ENCODE measurements at places on chromosomes 7 and 10.

GRCh38 chr10:14698111-14698828, 76.4 kb downstream of the FAM107B start:
- no peak for DNase-seq

- DNase-seq = no peak
Observed at GRCh38 chr7:132516042-132516840, 60.0 kb downstream of the PLXNA4 start.

- no peak for DNase-seq
Observed at GRCh38 chr7:83574616-83575015, 74.3 kb downstream of the SEMA3E start.

DNA sequence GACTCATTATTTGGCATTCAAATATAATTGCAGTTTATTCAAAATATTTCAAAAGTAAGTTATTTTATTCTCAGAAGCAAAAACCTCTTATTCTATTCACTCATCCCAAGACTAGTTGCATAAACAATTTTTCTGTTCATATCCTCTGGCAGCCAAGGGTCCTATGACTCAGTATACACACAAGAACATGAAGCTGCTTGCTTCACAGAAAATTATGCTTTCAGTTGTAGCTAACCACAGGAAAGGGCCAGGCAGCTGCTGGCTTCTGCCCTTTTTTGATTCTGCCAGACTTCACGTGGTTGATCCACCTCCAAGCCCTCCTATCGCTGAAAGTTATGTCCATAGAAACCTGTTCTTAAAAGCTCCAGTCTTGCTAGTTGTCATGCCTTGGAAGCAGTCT, 108.8 kb downstream of the ABCA13 start:
- no peak for DNase-seq

DNA sequence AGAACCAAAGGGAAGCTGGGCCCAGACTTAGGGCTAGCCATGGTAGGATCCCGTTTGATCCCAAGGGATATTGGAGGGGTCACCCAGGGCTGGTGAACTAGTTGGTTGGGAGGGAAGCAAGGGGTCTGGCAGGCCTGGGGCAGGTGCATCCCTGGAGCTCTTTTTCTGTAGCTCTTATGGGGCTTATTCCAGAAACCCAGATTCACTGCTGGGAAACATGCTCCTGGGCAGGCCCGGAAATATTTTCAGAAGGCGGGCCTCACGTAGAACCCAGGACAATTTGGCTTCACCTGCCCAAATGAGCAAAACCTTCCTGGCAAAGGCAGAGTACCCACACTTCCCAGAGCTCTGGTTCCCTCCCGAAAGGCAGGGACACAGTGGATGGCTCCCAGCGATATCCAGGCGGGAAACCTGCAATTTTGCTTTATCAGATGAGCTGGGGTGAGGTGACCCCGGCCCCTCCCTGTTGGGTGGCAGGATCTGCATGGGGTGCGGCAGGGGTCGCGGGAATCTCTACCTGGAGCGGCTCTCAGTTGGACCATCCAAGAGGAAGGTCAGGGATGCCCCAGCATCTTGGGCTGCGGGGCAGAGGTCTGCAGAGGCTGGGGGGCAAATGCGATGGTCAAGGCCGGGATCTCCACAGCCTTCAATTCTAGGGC, 533.9 kb downstream of the TCERG1L start:
- DNase-seq = no peak

- no peak for DNase-seq
Observed at GRCh38 chr10:11298116-11298515, 280.4 kb downstream of the CELF2 start.

GRCh38 chr10:44881649-44882048, 29.5 kb upstream of the TMEM72 start:
- no peak for DNase-seq

DNA sequence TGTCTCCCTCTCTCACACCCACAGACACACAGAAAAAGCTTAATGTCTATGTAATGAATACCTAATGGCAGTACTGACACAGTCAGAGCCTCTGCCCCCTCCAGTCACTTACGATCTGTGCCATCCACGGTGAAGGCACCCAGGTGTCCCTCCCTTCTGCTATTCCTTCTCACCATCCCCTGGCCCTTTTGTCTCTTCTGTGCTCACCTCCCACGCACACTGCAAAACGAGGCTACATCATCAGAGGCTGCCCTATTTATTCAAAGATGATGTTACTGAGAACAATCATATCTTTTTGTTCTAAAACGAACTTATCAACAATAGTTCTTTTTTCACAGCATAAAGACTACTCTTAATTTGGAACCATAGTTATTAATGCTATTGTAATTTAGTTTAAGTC, 246.9 kb upstream of the MKLN1 start:
- DNase-seq = no peak

GRCh38 chr10:61163403-61163802, 219.4 kb upstream of the RHOBTB1 start:
- no peak for DNase-seq

- DNase-seq = no peak
Observed at GRCh38 chr7:149202831-149203231, 7.5 kb downstream of the ZNF282 start.

DNA sequence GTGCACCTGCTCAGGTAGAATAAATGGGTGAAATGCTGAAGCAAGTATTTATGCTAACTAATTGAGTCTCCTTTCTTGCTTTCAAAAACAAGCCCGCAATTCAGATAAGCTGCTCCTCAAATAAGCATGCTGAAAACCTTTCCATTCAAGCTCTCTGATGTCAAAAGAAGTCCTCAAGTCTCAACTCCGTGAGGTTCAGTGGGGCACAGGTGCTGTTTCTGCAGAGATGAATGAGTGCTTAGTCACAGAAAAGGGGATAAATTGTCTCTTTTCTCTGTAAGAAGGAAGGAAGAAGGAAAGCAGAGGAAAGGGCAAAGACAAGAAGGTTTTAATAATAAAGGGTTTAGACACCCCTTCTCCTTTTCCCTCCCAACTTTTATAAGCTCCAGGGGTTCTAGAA, 229.8 kb upstream of the NPY start:
- no peak for DNase-seq

- no peak for DNase-seq
Observed at GRCh38 chr10:43130770-43131171, 7.5 kb upstream of the CSGALNACT2 start.

- DNase-seq = no peak
Observed at GRCh38 chr10:62380016-62380415, 5.8 kb downstream of the ZNF365 start.

GRCh38 chr7:27866256-27866655, 126.3 kb downstream of the TAX1BP1 start:
- no peak for DNase-seq

GRCh38 chr7:32298408-32299132, 191.6 kb downstream of the LSM5 start:
- no peak for DNase-seq

DNA sequence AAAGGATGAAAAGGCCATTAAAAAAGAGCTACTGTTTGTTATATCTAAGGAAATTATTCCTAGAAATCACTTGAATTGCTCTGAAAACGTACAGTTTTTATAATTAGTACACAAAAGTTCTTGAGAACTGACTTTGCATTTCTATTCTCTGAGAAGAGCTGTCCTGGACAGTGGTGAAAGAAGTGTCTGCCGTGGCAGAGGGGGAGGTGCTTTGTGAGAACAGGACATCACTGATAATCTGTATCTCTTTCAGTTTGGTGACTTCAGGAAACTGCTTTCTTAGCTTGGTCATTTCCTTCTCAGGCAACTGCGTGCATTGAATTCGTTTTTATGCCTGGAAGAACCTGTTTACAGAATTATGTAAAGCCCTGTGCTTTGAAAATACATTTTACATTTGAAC, 52.1 kb downstream of the POLL start:
- DNase-seq = no peak

All from NCI-H1417 treated with DMSO at 0.1 percent for 48 hours (cell line).